Fibroblast of pulmonary artery (primary cell): ENCODE measurements at places on chromosomes 1 and 21.

DNA sequence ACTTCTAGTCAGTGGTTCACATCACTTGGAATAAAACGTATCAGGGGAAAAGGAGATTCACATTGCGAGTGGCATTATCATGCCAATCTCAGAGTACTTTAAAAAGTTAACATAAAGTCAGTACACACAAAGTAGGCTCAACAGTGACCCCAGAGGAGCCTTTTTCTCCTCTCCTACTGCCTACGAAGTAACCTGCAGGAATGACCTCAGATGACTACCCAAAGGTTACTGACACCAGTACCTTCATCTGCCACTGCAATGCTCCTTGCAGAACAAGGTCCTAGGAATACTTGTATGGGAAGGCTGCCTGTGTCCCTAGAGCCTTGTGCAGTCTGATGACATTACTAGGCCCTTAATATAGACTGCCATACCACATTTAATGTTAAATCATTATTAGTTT, 389.8 kb upstream of the LYPLAL1 start:
- no peak for DNase-seq

GRCh38 chr1:195637539-195637938, 970.7 kb downstream of the KCNT2 start:
- no peak for DNase-seq

- DNase-seq, result no peak
These were observed 1.8 kb upstream of the LIN9 start for GRCh38 chr1:226310637-226311195.

DNA sequence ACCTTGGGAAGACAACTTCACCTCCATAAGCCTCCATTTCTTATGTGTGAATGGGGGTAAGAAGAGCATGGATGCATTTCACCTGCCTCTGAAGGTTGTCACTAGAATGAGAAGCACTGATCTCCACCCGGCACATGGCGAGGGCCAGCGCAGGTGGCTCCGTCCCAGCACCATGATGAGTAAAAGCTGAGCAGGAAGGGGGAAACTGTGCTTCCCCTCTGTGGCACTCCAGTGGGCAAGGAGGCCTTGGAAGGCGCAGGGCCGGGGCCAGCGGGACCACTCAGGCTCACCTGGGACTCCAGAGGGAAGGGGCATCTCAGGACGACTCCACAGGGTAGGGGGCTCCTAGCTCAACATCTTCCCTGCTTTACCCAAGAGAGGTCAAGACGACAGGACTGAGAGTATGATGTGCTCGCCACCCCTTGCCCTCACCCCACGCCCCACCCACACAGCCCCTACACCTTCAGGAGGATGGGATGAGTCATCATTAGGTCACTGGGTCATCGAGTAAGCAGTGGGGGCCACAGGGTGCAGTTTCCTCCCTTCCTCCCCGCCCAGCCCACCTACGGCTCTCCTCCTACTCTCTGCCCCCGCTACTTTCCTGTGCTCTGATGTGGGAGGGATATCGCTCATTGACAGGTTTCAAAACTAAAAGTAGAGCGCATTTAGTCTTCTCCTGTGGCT, 112.1 kb downstream of the HIVEP3 start:
- DNase-seq, result no peak

GRCh38 chr1:232538224-232538942, 91.5 kb downstream of the SIPA1L2 start:
- peak; percentile 41 for DNase-seq

GRCh38 chr1:16615253-16616252, 2.2 kb upstream of the NBPF1 start:
- no peak for DNase-seq

DNA sequence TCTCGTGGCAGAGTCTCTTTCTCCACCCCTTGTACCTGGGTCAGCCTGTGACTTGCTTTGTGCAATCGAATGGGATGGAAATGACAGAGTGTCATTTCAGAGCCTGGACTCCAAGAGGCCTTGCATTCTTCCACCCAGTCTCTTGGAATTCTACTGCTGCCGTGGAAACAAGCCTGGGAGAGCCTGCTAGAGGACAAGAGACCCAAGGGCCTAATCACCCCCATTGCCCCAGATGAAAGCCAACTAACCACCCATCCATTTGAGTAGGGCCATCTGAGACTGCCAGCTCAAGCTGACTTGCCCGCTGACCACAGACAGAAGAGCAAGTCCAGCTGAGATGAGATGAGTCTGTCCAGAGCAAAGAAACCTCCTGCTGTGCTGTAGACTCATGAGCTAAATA, 201.6 kb downstream of the PTPRU start:
- no peak for DNase-seq

- no peak for DNase-seq
These were observed 66.6 kb upstream of the TIAM1 start for GRCh38 chr21:31410499-31411131.

DNA sequence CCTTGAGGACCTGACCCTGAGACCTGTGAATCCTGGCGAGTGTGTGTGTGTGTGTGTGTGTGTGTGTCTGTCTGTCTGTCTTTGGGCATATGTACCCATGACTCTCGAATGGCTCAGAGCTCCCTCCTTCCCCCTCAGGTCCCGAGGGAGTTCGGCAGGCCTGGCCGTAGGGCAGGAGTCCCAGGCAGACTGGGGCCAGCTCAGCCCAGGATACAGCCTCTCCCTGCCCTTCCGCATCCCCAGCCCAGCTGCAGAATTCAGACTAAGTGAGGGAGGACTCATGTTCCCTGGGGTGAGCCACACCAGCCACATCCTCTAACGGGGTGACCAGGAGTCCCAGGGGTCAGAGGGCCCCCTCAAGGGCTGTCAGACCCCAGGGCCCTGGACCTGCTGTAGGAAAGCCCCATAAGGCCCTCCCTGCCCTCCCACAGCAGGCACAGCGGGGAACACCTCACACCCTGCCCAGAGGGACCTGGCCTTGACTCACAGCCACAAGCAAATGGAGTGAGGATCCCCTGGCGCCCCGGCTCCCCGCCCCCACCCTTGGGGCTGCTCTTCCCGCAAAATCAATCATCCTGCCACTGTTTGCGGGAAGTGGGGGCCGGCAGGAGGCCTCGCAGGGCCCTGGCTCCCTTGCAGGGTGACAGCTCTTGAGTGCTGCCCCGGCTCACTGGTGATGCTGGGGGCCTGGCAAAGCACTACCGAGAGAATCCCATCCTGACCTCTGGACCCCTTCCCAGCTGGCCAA, 101.7 kb upstream of the CASZ1 start:
- DNase-seq, result no peak

DNA sequence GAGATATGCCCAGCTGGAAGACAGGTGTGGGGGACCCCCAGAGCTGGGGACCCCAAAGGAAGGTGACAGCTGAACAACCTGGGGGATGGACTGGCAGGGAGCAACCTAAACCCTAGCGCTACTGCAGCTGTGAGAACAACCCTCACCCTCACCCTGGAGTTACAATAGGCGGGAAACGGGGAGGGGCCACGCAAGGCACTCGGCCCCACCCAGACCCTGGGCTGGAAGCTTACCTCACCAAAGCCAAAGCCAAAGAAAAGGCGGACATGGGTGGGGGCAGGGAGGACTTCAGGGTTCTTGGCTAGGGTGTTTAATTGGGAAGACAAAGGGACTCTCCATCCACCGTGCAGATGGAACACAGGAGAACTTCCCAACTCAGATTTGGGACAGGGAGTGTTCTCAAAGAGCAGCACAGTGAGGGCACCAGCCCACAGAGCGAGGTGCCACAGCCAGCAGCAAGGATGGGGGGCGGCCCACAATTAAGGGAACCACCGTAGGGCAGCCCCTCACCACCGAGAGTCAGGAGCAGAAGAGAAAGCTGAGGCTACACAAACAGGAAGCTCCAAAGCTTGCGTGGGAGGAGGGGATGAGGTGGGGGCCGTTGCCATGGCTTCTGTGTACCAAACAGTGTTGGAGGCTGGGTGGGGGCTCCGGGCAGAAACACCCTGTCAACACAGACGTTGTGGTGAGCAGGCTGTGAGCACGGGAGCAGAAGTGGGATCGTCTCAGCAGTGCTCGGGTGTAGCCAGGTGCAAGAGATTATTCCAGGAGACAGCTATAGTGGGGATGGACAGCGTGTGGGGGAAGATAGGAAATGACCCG, 1.9 kb downstream of the TAGLN2 start:
- DNase-seq, result peak; percentile 93

GRCh38 chr1:61659061-61659460, 65.9 kb downstream of the TM2D1 start:
- no peak for DNase-seq

GRCh38 chr1:41520951-41521752, 36.7 kb upstream of the EDN2 start:
- no peak for DNase-seq

DNA sequence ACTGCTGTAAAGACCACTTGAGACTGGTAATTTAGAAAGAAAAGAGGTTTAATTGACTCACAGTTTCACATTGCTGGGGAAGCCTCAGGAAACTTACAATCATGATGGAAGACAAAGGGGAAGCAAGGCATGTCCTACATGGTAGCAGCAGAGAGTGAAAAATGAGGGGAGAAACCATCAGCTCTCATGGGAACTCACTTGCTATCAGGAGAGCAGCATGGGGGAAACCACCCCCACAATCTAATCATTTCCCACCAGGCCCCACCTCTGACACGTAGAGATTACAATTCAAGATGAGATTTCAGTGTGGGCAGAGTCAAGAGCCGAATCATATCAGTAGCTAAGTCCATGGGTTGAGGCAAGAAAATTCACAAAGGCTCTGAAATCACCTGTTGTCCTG, 23.8 kb upstream of the LYPD8 start:
- DNase-seq, result no peak

DNA sequence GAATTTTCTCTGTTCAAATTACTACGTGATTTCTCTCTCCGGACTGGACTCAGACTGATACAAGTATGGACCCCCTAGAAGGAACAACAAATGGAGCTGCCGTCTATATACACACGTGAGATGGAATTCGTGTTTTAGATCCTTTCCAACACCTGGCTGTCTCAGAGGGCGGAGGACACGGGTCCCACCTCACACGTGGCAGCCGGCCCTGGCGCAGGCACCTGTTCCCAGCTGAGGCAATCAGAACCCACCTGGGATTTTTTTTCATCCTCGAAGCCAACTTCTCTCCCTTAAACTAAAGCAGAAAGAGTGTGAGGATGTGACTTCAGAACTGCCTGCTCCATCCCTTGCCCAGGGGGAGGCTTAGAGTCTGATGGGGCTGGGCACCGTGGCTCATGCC, 34.1 kb upstream of the SCCPDH start:
- no peak for DNase-seq

GRCh38 chr1:203196371-203196770, 9.9 kb upstream of the CHI3L1 start:
- no peak for DNase-seq

DNA sequence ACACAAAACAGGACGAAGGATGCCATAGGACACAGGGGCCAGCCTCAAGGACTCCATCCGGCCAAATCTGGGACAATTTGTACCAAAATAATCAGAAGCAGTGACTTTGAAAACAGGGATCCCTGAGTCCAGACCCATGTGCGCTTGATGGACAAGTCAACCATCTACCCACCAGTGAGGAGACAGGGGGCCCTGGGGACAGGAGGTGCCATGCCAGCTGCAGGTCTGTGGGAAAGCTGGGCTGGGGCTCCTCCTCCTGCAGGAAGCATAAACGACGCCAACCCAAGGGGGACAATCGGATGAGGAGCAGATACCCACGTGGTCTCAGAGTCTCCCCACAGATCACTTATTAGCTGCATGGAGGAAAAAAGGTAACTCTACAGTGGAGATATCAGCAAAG, 50.6 kb downstream of the NPHP4 start:
- no peak for DNase-seq

DNA sequence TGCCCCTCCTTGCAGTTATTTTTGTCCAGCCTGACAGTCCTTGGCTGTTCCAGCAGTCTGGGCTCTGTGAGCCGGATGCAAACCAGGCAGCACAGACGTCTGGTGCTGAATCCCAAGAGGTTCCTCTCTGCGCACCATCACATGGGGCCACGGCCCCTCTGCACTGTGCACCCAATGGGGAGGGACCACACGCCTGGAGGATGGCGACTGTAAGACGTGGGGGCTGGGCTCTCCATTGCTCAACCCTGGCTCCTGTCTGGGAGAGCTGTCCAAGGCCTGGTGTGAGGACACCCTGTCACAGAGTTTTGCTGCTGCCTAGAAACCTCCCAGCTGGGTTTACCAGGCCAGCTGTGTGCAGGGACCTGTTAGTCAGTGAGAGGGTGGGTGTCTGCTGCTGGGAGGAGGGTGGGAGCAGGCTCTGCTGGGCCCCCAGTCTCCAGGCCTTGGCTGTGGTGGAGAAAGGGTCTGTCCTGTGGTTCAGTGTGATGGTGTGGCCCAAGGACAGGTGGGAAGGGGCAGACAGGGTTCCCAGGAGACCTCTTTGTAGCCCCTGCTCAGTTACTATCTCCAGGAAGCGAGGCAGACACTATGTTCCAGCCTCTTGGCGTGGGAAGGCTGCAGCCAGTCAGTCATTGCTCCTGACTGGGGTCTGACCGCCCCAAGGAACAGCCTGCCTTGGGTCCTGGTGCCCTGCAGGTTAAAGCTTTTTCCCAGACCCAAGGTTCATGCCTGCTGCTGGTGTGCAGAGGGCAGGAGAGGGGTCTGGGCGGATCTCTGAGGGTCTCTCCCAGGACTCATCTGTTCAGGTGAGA, 13.8 kb downstream of the HEYL start:
- DNase-seq, result peak; percentile 94

DNA sequence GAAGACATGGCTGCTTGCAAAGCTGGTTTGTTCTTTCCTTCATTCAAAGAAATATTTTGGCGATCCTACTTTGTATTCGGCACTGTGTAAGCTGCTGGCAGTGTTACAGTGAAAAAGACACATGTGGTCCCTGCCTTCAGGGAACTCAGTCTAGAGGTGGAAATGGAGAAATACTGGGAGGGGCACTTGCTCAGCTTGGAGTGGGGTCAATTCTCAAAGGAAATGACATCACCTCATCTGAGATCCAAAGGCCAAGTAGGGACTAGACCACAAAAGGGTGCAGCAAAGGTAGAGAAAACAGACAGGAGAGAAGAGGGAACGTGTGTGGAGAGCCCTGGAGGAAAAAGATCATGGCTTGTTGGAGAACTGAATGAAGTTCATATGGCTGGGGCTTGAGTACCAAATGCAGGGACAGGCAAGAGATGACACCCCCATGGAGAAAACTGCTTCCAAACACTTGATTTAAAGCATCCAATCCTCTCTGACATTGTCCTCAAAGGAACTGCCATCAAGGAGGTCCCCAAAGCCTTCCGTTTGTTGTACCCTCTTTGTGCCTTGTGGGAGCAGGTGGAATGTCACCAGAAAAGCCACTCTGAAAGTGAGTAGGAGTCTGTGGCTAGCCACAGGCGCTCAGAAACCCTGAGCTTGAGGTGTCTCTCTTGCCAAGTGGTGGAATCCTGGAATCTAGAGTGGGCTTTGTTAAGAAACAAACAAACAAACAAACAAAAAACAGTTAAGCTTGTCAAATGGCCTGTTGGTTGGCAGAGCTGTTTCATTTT, 48.3 kb upstream of the TDRD10 start:
- DNase-seq, result peak; percentile 78
